ENCODE measurements at places on chromosomes 2 and 18.

- no peak for DNase-seq
Measured at GRCh38 chr2:68762100-68762499, 27.5 kb downstream of the ARHGAP25 start.

DNA sequence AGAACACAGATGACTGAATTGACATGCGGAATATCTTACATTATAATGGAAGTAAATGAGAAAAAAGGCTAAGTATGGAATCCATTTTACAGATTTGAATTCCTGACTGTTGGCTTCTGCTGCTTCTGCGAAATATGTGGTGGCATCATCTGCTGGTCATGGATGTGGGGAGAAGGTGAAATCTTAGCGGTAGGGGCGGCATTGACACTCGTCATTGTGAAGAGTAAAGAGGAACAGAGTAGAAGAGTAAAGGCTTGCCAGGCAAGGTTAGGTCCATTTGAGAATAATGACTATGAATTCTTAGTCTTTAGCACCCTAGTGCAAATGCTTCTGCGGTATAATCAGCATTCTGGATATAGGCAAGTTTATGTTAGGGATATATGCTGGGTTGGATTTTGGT, 32.4 kb downstream of the ACTR3 start:
- no peak for DNase-seq

DNA sequence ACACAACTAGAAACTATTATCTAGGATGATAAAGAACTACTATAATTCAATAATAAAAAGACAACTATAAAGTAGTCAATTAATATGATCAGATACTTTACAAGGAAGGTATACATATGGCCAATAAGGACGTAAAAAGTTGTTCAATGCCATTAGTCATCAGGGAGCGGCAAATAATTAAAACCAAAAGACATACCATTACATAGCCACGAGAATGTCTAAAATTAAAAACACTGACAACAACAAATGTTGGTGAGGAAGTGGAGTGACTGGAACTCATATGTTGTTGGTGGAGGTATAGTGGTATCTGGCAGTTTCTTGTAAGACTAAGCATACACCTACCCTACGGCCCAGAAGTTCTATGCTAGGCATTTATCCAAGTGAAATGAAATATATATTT, 152.4 kb downstream of the MTCL1 start:
- DNase-seq: no peak

DNA sequence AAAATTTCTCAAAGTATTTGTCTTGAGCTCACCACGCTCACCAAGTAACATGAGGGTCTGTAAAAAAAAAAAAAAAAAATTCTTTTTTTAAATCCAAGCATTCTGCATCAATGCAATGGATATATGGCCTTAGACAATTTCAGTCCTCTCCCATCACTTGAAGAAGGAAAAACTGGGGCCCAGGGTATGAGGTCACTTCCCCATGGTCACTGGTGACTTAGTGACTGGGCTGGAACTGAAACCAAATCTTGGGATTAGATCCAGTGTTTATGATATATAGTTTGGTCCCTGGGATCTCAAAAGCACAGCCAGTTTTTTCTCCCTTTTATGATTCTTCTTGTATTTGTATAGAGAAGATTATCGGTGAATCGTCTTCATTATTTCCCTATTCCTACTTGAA, 477.9 kb upstream of the TNP1 start:
- DNase-seq: no peak

GRCh38 chr2:29776406-29776805, 145.0 kb downstream of the ALK start:
- DNase-seq: no peak

DNA sequence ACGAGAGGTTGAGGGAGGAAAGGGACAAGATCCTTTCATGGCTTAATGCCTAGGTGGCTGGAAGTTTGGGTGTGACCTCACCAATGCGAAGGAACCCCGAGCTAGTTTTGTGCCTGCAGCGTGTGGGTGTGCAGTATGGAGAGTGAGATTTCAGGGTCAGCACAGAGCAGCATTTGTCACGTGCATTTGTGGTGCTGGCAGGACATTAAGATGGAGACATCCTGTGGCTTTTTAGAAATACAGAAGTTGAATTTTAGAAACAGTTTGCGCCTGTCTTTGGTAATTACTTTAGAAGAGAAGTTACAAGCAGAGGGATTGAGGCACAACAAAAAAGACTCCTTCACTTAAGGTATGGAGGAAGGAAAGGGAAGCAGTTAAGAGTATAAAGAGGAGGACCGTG, 258.2 kb upstream of the THUMPD2 start:
- DNase-seq: no peak

GRCh38 chr2:83364264-83364663, 1094.8 kb downstream of the SUCLG1 start:
- no peak for DNase-seq

DNA sequence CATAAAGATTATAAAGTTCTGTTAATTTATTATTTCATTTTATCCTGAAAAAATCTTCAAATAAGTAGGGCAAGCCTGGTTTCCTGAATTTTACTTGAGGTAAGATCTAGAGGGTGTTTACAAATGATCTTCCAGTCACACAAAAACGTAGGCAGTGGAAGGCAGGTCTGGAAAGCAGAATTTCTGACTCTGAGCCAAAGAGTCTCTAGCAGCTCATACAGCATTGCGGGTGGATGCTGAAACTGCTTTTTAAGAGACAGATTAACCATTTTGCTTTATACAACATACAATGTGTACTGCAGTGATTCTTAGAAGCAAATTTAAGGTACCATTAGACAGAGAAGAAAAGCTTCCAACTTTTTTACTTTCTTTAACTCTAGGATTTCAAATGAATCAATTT, 117.0 kb downstream of the FTCDNL1 start:
- no peak for DNase-seq

DNA sequence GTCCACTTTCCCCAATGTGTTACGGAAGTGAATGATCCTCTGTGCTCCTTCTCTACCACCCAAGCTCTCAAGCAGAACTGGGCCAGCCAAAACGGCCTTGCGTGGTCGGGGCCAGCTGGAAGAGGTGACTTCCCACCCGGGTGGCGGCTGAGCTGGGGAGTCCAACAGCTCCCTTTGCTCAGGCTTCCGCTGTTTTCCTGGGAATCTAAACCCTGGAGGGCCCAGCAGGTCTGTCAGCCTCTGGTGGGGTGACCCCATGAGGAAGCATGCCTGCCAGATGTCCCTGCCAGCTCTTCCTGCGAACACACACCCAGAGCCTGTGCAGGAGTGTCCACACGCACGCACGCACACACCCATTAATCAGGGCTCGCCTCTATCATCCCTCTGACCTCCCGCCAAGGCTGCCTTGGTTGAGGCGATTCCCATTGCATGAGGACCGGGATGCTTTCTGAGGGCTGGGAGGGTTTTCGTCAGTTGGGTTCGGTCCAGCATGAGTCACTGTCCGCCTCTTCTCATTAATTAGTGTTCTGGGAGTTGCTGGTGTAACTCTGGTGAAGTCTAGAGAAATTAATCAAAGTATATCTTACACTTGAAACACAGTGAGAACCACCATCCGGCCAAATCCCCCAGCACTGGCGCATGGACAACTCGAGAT, 90.6 kb downstream of the TWIST2 start:
- no peak for DNase-seq

DNA sequence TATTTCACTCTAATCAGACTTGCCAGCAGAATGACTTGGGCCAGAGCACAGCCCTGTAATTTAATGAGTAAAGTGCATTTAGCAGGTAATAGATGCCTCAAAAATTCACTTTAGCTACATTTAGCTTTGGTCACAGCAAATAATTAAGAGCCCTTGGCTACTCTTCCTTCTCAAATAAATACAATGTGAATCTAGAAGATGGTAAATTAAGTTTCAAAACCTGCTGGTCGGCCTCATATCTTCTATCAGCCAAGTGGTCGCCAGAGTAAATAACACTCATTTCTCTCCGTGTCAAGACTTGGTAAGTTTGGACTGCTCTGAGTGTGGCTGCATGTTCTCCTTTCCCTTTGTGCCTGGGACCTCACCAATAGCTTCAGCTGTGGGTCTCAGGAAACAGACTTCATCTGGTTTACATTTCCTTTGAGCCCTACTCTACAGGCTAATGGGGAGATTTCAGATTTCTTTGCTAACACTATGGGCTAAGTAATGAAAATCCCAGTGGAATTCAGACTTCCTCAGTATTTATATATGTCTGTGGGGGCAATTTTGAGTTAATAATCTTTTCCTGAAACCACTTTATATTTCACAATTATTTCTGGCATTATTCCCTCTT, 375.8 kb downstream of the RBM43 start:
- DNase-seq: peak; percentile 97

- DNase-seq: peak; percentile 72
Measured at GRCh38 chr2:156399950-156400705, 36.1 kb upstream of the GPD2 start.

DNA sequence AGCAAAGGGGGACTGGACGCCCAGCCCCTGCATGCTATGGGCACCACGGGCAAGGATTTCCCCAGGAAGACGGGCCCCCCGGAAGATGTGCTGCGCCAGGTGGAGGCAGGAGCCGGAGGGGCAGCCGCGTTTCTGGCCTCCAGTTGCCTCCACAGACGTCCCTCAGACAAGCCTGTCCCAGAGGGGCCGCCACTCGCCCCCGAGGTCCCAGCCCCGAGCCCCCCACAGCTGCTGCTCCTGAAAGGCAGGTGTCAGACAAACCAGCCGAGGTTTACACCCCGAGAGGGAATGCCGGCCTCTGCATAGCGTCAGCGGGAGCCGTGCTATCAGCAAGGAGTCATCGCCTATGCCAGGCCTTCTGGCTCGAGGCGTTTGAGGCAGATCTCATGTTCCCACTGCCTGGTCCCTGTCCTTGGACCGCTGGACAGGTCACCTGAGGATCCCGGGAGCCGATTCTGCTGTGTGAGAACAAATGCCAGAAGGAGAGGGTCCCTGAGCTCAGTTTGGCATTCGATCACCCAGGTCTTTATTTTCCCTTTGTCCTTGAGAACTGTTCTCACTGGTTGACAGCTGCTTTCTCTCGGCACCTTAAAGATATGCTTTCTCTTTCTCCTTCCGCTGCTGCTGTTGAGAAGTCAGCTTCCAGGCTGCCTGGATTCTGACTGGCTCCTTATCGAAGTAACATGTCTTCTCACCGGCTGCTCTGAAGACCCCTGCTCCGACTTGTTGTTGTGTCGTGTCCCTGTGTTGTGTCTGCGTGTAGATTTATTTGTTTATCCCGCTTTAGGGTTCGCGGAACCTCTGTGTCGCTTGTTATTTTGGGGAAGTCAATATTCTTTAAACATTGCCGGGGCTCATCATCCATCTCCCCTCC, 20.6 kb downstream of the CROCC2 start:
- no peak for DNase-seq

DNA sequence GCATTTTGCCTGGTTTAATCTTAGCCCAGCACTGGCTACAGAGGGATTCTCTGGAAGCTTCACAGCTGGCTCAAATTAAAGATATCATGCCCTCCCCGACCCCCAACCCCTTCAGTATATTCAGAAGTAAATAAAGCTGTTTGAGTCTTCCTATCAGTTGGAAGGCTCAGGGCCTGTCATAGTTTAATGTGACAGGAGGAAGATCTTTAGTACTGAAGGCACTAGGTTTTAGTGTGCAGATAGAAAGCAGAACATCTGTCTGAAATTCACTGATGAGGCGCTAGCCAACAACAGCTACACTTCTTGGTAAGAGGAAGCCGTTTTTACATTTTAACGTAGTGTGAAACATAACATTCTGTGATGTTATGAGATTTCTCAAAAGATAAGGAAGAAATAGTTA, 969.1 kb upstream of the CDH2 start:
- DNase-seq: peak; percentile 60

GRCh38 chr18:29651122-29651680, 1391.3 kb downstream of the DSC3 start:
- DNase-seq: no peak

- DNase-seq: no peak
Measured at GRCh38 chr2:138712212-138712979, 67.8 kb downstream of the NXPH2 start.

GRCh38 chr2:28356095-28356911, 36.4 kb upstream of the FOSL2 start:
- DNase-seq: peak; percentile 75

DNA sequence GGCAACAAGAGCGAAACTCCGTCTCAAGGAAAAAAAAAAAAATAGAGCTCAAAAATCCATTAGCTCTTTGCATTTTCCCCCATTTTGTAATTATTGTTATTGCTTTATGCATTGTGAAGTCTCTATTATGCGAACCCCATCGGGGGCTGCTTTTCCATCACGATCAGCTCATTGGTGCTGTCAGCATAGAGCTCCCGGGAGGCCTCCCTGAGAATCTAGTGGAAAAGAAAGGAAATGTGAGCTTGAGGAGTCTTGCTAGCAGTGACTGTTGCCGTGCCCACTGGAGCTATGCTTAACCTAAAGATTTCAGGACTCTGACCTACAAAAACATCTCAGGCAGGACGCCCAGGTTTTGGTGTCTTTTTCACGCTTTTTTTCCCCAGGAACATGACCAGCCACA, 102.6 kb upstream of the NDUFV2 start:
- no peak for DNase-seq

- DNase-seq: no peak
Measured at GRCh38 chr2:223860809-223861738, 23.7 kb upstream of the AP1S3 start.

- DNase-seq: no peak
Measured at GRCh38 chr2:96869822-96870625, at the start of gene SEMA4C. Gene SEMA4C (minus strand): TSS chr2:96870080. CDS start chr2:96867886, 2,194 bp downstream.

- no peak for DNase-seq
Measured at GRCh38 chr2:138333677-138334076, 167.9 kb upstream of the SPOPL start.

GRCh38 chr2:144430722-144431391, 89.1 kb downstream of the ZEB2 start:
- DNase-seq: peak; percentile 60

Data from SK-N-DZ (cell line).